Tibial nerve (tissue), 4 donors: ENCODE measurements at places on chromosomes 13 and 19.

DNA sequence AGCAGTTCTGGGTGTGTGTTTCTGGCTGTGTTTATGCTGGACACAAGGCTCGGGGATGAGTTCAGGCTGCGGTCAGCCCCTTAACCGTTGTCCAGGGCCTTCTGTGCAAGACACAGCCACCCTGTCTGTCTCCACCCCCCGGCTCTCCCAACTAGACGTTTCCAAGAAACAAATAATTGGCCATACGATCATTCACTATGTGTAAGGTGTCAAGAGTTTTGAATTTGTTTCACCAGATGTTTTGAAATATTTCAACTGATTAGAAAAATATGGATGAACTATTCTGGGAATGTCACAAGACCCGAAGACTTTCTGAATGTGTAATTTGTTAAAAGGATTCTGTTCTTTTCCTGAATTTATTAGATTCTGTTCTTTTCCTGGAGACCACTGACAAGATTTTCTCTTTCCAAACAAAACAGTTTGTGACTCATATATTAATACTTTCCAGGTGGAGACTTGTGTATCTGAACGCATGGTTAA is 318.2 kb downstream of the MYO16 start:
- no peaks in the 10 kb centered on the region for H3K4me1 ChIP-seq
- H3K27me3 ChIP-seq: no peaks in the 10 kb centered on the region
- H3K36me3 ChIP-seq: no peaks in the 10 kb centered on the region
- no peak overlapping the region for H3K27ac ChIP-seq
- H3K4me3 ChIP-seq: no peak overlapping the region

GRCh38 chr19:33797802-33798671 is 1.4 kb downstream of the KCTD15 start:
- no peaks in the 10 kb centered on the region for H3K27me3 ChIP-seq
- H3K4me1 ChIP-seq: peaks cover 36% of the 10 kb centered on the region
- peak overlapping the region; percentile 87 for H3K27ac ChIP-seq
- H3K36me3 ChIP-seq: peaks cover 22% of the 10 kb centered on the region
- DNase-seq: no peak
- H3K4me3 ChIP-seq: peak overlapping the region; percentile 78

GRCh38 chr19:39307046-39307821 is 11.0 kb downstream of the IFNL1 start:
- no peak for DNase-seq
- no peaks in the 10 kb centered on the region for H3K27me3 ChIP-seq
- peak overlapping the region; percentile 21 for H3K4me3 ChIP-seq
- no peaks in the 10 kb centered on the region for H3K4me1 ChIP-seq
- H3K36me3 ChIP-seq: no peaks in the 10 kb centered on the region

DNA sequence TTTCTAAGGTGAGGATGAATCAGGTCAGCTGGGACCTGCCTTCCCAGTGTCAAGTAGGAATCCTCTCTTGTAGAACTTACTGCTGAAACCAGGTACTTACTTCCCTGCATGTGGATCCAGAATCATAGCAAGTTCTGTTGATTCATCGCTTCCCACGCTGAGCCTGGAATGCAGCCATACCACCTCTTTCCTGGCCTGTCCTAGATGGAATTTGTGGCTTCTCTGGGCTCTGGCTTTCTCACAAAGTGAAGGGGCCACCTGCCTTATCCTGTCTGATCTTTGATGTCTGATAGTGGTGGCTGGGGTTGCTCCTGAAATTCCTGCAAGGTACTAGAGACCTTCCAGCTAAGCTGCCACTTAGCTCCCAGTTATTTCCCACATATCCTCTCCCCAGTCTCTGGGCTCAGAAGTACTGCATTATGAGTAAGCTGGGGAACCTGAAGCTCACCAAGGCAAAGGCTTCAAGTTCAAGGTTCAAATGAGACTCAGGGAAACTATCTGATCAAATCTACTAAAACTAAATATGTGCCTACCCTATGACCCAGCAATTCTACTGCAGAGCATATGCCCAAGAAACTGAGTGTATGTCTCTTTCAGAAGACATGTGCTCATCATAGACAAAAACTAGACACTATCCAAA is 103.5 kb downstream of the SUCLA2 start:
- no peak for DNase-seq
- no peaks in the 10 kb centered on the region for H3K4me1 ChIP-seq
- H3K27me3 ChIP-seq: no peaks in the 10 kb centered on the region
- peaks cover 17% of the 10 kb centered on the region for H3K36me3 ChIP-seq
- no peak overlapping the region for H3K4me3 ChIP-seq
